ENCODE measurements at places on chromosomes 5 and 9.

- no peak for DNase-seq
These were observed 694.5 kb downstream of the CDH9 start for GRCh38 chr5:26343801-26344325.

GRCh38 chr9:4970970-4971641 is 14.0 kb upstream of the JAK2 start:
- DNase-seq: no peak

- DNase-seq: no peak
These were observed 127.7 kb downstream of the ZDHHC21 start for GRCh38 chr9:14565352-14566016.

- DNase-seq: no peak
These were observed 286.5 kb downstream of the MLLT3 start for GRCh38 chr9:20335668-20336332.

- no peak for DNase-seq
These were observed 108.3 kb upstream of the LHFPL2 start for GRCh38 chr5:78756858-78757257.

GRCh38 chr9:84146893-84147710 is 166.5 kb downstream of the RMI1 start:
- no peak for DNase-seq

- peak; percentile 59 for DNase-seq
These were observed 47.5 kb upstream of the CPLX2 start for GRCh38 chr5:175823731-175824525.

DNA sequence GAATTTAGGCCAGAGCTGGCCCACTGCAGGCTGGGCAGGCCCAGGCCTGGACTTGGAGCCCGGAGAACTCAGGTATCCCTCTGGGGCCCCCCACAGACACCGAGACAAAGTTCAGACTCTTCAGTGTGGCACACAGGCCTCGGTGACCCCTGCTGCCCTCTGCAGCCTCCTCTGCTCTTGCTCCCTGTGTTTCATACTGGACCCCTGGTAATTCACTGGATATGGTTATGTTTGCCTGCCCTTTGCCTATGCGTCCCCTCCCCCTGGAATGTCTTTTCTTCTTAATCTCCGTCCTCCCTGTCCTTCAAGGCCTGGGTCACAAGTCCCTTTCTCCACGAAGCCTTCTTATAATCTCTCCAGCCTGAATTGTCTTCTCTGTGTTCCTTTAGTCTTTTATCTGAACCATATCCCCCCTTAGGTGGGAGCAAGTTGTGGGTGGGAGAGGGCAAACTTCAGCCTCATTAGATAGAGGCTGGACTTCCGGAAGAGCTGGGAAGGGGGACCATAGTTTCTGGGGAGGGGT is 30.1 kb downstream of the GSN start:
- no peak for DNase-seq

- DNase-seq: no peak
These were observed 16.0 kb downstream of the ANKRD33B start for GRCh38 chr5:10579536-10580521.

GRCh38 chr9:36959681-36960574 is 74.1 kb downstream of the PAX5 start:
- DNase-seq: no peak

DNA sequence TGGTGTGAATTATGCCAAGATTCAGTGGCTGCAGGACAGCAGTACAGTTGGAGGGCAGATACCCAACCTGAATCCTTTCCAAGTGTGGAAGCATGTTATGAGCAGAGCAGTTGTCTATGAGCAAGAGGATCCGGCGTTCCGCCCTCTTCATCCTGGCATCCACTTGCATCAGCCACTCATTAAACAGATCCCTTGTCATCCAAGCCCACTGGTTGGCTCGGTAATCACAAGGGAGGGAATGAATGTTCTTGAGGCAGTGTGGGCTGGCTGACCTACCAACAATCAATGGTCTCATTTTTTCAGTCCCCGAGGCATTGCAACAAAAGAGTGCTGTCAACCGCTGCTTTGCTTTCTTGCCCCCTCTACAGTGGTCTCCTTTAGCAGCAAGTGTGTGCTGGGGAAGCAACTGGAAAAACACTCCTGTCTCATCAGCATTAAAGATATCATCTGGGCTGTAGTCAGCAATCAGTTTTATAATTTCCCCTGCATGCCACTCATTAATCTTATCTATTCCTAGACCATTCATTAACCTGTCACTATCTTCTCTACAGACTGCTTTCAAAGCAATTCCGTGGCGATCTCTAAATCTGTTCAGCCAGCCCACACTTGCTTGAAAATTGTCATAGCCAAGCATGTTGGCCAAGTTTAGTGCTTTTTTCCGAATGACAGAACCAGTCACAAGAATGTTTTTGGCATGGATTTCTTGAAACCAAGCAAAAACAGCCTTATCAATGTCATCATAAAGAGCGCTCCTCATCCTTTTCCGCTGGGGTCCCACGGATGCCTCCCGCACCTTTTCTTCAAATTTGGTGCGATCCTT is 4.9 kb downstream of the TIGD6 start:
- DNase-seq: no peak

GRCh38 chr5:76990899-76991459 is 38.1 kb downstream of the CRHBP start:
- DNase-seq: no peak

GRCh38 chr9:10005206-10005605 is 607.6 kb downstream of the PTPRD start:
- no peak for DNase-seq

DNA sequence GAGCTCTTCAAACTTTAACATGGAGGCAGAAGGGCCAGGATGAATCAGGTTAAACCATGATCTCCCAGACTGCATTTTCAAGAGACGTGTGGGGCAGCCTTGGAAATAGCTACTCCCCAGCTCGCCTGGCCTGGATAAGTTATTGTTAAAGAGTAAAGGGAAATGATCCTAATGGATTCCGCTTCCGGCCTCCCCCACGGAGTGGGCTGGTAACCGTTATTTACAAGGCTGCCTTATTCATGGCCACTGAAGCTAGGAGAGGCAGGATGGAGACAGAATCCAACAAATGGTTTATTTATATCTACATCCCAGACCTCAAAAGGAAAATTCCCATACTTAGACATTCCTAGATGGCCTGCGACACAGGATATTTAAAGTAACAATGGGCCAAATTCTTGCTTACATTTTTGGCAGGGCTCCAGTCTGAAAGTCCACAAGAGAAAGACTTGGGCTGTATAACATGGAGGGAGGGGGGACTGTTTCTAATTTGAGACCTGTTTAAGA is 27.9 kb downstream of the SPRY4 start:
- peak; percentile 72 for DNase-seq

DNA sequence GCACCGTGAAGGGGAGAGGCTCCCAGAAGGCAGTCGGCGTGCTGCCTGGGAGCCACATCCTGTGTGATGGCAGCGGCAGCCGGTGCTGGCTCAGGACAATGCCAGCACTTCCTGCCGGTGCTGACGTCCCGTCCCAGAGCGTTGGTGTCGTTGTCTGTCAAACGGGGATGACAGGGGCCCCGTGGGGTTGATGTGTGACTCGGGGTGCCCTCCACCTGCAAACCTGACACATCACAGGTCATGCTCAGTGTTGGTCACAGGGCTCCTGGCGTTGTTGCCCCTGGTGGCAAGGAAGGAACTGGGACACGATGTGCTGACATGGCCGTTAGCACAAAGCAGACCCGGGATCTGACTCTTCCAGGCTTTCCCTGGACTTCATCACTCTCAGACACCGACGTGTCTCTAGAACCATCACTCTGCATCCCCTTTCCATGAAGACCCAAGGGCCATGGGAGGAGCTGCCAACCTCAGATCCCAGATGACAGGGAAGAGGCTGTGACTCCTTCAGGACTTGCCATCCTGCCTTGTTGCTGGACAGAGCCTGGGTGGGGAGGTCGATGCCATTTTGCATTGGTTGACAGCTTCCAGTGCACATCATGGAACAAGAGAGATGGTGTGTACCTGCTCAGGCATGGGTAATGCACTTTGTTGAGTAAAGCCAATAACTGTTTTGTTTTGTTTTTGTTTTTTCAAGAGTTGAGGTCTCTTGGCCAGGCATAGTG is 21.5 kb downstream of the PLPP7 start:
- no peak for DNase-seq

- DNase-seq: no peak
These were observed 16.3 kb upstream of the MROH2B start for GRCh38 chr5:41087461-41087860.

GRCh38 chr5:32852976-32853375 is 141.9 kb downstream of the NPR3 start:
- no peak for DNase-seq

DNA sequence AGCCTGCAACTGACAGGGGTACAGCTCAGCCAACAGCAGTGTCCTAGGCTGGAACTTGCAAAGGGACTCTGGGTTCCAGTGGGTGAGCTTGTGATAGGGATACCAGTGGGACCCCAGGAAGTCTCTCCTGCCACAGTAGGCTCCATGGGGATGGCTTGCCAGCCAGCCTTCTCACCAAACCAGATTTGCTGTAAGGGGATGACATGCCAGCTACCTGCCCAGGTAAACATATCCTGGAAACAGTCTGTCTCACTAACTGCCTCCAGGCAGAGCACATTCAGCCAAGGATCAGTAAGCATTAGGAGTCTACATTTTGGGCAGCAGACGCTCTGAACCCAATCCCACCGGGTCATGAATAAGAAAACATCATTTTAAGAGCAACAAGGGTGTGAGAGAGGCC is 49.9 kb downstream of the SIL1 start:
- no peak for DNase-seq

DNA sequence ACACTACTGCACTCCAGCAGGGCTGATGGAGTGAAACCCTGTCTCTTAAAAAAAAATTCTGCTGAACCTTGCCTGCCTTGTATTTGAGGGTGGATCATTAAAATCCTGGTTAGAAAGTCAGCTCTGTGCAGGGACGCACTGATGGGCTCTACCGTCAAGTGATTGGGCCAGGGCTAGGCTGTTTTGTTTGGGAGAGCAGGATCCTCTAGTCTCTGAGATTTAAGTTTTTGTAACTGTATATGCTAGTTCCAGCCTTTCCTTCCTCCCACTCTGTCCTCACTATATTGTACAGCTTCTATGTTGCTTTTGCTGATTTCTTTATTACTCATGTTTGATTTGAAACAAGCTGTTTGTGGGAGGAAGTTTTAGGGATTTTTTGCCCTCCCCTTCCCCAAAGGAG is 11.5 kb downstream of the DDX4 start:
- peak; percentile 17 for DNase-seq

- DNase-seq: no peak
These were observed 155.3 kb upstream of the KLF4 start for GRCh38 chr9:107644733-107645463.

DNA sequence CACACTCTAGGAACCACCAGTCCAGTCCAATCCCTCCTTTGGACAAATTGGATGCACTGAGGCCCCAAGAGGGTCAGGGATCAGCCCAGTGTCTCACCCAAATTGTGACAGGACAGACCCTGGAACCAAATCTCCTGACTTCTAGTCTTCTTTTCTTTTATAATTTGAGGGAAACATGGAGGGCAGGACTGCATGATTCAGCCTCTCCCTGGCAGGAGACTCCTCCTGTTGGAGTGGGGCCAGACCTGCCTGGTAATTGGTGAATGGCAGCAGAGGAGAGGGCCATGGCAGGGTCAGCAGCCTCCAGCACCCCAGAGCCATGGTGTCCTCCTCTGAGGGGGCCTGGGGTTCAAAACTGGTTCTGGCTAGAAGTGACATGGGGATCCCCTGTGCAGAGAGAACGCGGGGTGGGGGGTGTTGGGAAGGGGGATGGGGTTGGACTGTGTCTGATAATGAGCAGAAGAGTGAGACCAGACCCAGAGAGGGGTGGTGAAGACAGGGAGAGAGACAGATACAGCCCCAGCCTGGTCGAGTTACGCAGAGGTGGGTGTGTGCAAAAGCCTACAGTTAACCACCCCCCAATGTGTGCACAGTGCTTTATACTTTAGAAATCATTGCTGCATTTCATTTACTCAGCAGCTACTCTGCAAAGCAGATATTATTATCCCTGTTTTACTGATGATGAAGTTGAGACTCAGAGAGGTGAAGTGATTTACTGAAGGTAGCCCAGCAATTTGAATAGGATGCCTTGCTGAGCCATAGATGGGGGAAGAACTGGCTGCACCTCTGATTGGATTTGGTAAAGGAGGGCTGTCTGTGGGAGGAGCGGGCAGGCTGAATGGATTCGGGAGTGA is 3.8 kb upstream of the SYNPO start:
- DNase-seq: no peak

DNA sequence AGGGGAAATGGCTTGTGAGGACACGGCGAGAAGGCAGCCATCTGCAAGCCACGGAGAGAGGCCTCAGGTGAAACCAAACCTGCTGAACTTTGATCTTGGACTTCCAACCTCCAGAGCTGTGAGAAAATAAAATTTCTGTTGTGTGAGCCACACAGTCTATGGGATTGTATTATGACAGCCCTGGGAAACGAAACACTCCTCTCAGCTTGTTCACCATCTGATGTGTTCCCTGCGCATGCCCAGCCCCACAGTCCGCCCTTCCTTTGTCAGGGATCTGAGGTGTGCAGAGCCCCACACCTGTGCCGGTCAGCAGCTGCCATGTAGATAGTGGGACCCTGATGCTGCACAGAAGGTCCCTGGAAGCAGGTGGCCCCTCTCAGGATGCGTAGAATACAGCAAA is 34.1 kb downstream of the PLPP7 start:
- DNase-seq: no peak

- DNase-seq: no peak
These were observed 44.8 kb upstream of the RNF130 start for GRCh38 chr5:180116077-180116999.
